Fibroblast of skin of abdomen (primary cell): ENCODE measurements at places on chromosomes 11 and 22.

- DNase-seq: no peak
These were observed 20.4 kb upstream of the L3MBTL2 start for GRCh38 chr22:41184679-41185078.

GRCh38 chr11:101478587-101479369 lies 105.0 kb downstream of the TRPC6 start:
- DNase-seq: no peak

- DNase-seq: no peak
These were observed 169.8 kb upstream of the TENM4 start for GRCh38 chr11:79610678-79611077.

GRCh38 chr22:46368871-46369715 lies 33.6 kb downstream of the TRMU start:
- DNase-seq: no peak

DNA sequence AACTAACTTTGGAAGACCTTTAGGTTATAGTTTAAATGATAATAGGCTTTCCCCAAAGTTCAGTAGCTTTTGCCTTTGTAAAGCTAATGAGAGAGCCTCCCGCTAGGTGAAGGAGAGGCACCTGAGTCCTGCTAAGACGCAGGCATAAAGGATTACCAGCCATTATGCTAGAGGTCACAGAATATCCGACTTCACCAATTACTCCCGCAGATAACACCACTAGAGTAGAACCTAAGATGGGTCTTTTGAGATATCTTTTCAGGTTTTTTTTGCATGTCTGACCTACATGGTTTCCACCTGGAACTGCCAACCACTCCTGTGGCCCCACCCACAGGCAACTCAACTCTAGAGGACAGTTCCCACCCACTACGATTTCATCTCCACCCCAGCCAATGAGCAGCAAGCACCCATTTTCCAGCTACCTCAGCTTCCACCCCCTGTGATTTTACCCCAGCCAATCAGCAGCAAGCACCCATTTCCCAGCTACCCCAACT lies 314.3 kb downstream of the BRD1 start:
- DNase-seq: no peak

DNA sequence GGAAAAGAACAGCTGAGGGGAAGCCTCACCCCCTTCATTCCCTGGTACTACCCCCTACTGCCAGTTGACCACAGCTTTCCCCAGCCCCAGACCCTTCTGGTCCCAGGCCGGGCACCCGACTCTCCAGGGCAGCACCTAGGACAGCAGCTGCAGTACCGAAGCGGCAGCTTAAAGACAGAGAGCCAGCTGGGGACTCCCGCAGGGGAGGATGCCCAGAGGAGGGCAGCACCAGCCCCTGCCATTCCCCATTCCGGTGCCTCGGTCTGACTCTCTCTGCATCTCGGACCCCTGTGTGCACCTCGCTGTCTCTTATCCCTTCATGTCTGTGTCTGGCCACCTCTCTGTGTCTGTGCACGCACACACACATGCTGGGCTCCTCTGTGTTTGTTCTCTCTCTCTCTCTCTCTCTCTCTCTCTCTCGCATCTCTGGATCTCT lies 9.4 kb downstream of the IGSF9B start:
- DNase-seq: peak; percentile 40

DNA sequence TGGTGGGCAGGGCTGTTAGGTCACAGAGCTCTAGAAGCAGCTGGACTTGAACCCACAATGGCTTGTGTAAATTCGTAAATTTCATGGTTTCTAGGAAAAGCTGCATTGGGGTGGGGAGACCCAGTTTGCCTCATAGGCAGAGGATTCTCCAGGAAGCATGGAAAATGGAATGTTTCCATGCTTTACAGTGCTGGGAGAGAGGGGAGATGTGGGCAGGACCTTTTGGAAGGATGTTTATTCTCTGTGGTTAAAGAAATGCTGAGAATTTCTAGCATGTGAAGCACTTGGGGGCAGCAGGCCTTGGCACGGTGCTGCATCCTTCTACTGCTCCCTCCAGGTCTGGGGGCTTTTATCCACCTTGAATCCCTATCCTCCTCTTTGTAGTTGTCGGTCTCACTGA lies 46.3 kb downstream of the TRAF6 start:
- peak; percentile 69 for DNase-seq

DNA sequence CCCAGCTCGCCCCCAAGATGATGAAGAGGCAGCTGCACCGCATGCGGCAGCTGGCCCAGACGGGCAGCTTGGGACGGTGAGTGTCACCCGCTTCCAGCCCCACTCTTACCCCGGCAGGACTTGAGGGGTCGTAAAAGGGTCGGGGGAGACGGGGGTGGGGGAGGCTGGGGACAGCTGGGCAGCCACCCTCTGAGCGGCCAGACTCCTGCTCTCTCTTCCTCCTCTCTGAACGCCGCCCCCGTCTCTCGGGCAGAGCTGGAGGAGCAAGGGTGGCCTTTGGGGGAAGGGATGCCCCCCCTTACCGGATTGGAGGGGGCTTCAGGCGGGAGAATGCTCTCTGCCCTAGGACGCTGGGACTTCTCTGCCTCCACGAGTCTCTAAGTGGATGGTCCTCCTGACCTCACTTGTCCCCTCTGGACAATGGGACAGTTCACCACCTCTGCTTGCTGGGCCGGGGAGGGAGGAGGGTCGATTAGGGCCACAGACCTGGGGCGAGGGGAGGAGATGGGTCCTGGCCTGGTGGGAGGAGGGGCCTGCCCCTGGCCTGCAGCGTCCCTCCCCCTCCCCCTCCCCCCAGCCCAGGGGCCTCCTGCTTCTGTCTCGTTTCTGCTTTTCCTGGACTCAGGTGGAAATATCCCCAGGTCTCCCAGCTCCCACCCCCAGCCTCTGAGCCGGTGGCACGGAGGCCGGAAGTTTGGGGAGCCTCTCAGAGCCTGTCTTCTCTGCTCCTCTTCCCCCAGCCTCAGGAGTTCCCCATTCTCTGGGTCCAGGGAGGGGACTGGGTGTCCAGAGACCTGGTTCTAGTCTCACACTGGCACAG lies 512 bp downstream of the SH3BP1 start:
- no peak for DNase-seq

DNA sequence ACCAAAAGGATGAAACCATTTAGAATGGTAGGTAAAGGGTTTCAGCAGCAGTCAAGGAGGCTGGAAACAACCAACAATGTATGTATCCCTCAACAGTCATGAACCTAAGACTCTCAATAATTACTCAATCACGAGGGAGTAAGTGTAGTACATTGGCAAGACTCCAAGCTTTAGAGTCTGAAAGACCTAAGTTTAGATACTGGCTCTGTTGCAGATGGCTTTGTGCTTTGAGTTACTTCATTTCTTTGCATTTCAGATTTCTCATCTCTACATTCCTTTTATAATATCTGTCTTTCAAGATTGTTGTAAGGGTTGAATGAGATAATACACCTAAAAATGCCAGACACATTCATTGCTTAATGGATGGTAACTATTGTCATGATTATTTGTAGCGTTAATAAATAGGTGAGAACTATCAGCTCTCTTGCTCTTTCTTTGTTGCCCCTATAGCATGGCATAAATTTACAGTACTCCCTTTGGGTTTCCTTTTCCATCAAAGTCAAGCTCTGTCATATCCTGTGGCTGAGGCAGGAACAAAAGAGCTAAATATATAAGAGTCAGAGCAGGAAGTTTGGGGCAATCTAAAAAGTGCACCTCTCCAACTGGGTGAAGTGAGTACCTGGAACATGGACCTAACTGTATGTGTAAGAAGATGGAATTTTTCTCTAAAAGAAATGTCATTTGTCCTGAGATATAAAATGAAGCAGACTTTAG lies 228.2 kb upstream of the ZC3H12C start:
- DNase-seq: peak; percentile 66

- DNase-seq: no peak
These were observed 205.2 kb upstream of the KIRREL3 start for GRCh38 chr11:127205688-127206217.

DNA sequence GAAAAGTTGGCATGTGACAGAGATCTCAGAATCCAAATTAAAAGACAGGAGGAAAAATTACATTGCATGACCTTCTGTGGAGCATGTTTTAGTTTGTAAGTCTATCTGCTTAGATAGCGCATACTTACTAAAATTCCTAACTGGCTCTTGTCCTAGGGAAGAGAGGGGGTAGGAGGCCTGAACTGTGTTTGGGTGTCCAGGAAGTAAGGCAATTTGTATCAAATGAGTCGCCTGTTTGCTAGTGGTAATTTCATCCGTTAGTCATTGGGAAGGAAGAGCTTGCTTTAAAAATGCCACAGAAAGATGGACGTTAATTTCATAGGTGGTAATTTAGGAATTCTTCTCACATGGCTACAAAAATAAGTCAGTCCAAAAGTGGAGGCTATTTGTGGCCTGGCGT lies 18.5 kb downstream of the GRK3 start:
- DNase-seq: peak; percentile 68

GRCh38 chr22:39543095-39543494 lies 10.5 kb upstream of the RPS19BP1 start:
- no peak for DNase-seq

- no peak for DNase-seq
These were observed 403.6 kb downstream of the TBC1D22A start for GRCh38 chr22:47166033-47166404.

DNA sequence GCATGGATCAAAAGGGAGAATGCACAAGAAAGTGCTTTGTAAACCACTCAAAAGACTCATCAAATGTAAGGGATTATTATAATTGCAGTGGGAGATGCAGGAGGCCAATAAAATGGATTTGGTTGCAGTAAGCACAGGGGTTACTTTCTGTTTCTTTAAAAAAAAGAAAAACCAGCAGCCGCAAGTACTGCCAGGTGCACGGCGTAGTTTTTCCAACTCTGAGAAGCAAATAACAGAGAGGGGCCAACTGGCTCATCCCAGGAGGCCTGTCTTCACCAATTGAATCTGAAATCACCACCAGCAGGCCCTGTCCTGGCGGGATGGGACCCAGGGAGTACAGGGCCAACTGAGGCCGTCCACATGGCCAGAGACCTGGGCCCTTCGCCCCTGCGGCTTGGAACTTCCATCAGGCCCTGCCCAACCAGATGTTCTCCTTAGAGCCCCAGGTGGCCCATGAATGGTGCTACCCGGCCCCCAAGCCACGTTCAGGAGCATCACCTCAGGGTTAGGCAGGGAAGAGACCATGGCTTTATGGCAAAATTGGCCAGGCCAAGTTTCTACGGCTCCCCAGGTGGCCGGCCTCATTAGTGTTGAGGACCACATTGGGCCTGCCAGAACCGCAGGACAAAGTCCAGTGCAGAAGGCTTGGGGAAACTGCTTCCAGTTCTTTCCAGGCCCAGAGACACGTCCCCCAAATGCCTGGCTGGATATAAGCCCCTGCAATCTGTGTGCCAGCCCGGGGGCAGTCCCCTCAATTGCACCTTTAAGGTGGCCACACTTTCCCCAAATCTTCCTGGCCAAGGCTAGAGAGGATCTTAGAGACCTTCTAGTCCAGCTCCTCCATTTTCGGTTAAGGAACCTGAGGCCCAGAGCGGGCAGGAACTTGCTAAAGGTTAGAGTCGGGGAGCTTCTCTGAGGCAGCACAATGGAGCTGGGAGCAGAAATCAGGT lies 61.7 kb downstream of the CHRDL2 start:
- no peak for DNase-seq

DNA sequence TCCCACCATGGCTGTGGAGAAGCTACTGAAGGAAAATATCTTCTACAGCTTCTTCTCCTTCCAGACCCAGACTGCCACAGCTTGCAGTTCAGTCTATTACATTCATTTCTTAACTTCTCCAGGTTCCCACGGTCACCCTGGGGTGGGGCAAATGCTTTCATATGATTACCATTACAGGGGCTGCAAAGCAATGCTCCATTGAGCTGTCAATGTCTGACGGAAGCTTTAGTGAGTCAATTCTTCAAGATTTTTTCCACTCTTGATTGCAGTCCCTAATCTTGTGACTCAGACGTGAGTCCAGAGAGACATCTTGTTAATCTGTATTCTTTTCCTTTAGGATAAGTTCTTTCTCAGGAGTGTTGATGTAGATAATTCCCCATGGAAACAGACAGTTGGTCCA lies 233.4 kb upstream of the DDI1 start:
- DNase-seq: peak; percentile 45

GRCh38 chr22:32752326-32752725 lies 49.2 kb upstream of the TIMP3 start:
- DNase-seq: peak; percentile 38

- no peak for DNase-seq
These were observed 99.2 kb downstream of the VPREB1 start for GRCh38 chr22:22343581-22344296.

DNA sequence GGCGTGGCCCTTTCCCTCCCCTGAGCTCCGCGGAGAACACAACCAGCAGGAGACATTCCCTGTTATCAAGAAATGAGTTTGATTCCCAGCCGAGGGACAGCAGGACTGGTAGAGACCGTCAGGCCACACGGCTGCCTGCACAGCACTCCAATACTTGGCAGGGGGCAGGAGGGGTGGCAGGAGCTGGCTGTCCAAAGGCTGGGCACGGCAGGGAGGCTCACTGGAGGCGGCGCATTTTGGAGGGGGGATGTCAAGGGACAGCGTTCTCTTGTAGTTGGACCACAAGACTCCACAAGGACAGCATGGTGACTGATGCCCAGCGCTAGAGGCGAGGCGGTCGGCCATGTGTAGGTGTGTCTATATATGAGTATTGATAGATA lies 66.7 kb upstream of the A4GALT start:
- no peak for DNase-seq

DNA sequence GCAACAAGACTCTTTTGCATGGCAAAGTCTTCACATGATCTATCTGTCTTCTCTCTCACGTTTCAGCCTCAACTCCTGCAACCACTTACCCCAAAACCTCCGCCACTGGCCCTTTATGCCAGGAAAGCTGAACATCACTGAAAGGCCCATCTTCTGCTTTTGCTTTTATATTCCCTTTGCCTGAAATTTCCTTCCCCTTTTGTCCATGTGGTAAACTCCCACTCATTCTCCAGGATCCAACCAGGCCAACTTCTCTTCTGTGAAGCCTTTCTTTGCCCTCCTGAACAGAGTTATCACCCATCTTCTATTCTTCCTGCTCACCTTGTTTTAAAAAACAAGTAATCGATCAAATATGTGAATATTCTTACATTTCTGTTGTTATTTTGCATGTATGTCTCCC lies 117.8 kb downstream of the WNT11 start:
- DNase-seq: no peak

GRCh38 chr11:41786087-41786486 lies 326.6 kb upstream of the LRRC4C start:
- DNase-seq: peak; percentile 14

GRCh38 chr11:68965901-68966853 lies 14.6 kb downstream of the MRGPRD start:
- DNase-seq: no peak

- peak; percentile 49 for DNase-seq
These were observed 28.5 kb downstream of the RSPH14 start for GRCh38 chr22:23113067-23113846.

DNA sequence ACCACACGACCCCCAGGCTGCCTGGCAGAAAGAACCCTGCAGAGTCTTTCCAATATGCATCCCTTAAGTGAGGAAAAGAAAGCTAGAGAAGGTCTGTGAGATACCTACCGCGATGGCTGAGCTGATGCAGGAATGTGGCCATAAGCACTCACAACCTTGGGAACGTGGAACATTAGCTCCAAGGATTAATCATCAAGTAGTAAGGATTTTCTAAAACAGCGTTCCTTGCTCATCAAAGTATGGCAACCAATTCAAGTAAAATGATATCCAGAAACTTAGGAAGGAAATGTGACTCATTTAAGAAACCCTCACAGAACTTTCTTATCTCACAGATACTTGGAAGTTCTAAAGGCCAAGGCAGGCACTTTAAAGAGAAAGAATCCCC lies 12.8 kb downstream of the PACSIN2 start:
- peak; percentile 85 for DNase-seq

GRCh38 chr11:8315463-8315862 lies 51.8 kb upstream of the LMO1 start:
- DNase-seq: no peak

GRCh38 chr11:6251990-6252473 lies 7.6 kb upstream of the CCKBR start:
- no peak for DNase-seq
